ENCODE measurements at places on chromosomes 2 and 18. TPM values are rescaled to one million over a fixed set of nuclear protein-coding genes. Genes with fewer than 3 reads are reported as not detected.

GRCh38 chr18:3653851-3654441, 204.0 kb downstream of the TGIF1 start:
- DNase-seq = peak; percentile 56

DNA sequence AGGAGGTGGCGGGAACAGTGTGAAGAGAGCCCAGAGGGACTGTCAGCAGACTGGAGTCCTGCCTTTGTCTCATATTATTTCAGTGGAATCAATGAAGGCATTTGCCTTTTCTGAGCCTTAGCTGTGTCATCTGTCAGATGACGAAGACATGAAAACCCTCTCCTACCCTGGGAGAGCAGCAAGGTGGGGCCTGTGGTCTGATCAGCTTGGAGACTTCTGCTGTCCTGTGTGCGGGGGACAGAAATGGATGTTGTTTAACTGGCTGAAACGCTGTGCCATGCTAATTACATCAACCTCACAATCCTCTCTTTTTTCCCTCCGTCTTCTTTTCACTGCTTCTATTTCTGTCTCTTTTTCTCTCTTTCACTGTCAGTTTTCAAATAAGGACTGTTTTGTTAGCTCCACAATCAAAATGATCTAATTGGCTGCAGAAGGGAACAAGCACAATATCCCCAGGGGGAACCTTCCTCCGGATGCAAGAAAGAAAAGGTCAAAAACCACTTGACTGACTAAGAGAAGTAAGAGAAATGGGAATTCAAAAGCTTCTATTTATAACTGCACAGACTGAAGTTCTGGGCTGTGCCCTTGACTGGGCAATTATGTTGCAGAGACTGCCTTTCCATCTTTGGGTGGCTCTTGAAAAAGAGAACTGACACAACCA, 340.1 kb downstream of the CLIP4 start:
- no peak for DNase-seq

- no peak for DNase-seq
Measured at GRCh38 chr2:101587251-101587650, 110.3 kb upstream of the MAP4K4 start.

DNA sequence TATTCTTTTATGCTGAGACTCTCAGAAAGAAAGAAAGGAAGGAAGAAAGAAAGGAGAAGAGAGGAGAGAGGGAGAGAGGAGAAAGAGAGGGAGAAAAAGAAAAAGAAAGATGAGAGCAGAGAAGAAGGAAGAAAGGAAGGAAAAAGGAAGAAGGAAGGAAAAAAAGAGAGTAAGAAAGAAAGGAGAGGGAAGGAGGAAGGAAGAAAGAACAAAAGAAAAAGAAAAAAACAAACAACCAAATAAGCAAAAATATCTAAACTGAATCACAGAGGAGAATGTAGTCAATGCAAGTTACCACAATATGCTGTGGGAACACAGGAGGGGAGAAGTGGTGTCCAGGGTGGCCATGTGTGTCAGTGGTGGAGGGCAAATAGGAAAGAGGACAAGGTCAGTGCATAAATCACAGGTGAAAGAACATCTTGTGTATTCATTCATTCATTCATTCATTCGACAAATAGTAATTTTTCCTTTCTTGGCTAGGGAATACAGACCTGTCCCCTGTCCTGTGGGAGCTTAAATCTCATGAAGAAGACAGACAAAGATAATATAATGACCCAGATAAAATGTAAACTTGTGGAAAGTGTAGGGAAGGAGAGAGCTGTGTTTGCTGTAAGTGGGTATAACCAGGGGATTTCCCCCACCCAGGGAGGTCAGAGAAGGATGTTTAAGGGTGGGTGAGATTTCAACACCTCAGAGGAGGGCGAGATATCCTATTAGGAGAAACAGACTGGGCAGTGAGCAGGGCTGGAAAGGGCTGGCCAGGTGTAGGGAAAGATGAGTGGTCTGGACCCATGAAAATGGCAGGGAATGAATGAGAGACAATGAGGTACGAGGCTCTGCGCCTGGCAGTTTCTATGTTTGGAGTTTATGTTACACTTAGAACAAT, 50.7 kb downstream of the IL1R2 start:
- no peak for DNase-seq

- DNase-seq = no peak
Measured at GRCh38 chr2:230681171-230681545, 31.5 kb upstream of the CAB39 start.

DNA sequence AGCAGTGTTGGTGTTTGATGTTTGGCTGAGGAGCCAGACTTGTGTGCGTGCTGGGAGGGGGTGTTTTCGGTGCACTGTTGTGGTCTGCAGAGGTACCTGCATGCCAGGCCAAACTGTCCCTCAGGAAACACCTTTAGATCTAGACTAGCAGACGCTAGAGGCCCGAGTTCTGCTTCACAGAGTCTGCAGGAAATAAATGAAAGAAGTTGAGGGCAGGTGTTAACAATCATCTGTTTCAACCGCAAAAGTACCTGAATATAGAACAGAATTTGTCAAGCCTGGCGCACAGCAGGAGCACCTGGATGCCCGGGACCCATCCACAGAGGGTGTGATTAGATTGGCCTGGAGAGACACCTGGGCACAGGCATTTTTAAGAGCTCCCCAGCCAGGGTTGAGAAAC, 40.5 kb upstream of the REL start:
- no peak for DNase-seq

GRCh38 chr2:122539920-122540319, 784.5 kb downstream of the TSN start:
- no peak for DNase-seq

GRCh38 chr2:205802065-205802464, 119.8 kb downstream of the NRP2 start:
- DNase-seq = no peak

DNA sequence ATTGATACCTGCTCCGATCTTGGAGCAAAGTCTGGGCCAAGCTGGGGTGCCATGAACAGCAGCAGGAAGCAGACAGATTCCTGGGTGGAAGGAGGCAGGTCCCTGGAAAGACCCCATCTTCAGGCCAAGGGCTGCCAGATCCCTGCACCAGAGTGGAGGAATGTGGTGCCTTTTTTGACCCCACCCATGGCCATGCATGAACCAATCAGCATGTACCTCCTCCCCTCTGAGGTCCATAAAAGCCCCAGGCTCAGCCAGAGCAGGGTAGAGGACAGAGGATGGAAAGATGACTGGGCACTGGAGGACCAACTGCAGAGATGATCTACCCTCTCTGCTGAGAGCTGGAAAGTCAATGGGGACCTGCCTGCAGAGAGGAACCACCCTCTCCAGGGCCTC, 34.4 kb upstream of the ID2 start:
- no peak for DNase-seq

- no peak for DNase-seq
Measured at GRCh38 chr2:164954954-164955701, at the start of gene SLC38A11. Gene SLC38A11, minus strand, starts transcription at chr2:164955525. Its CDS starts 278 bp downstream, at chr2:164955247.

GRCh38 chr2:64422466-64422865, 31.5 kb upstream of the LGALSL start:
- no peak for DNase-seq

DNA sequence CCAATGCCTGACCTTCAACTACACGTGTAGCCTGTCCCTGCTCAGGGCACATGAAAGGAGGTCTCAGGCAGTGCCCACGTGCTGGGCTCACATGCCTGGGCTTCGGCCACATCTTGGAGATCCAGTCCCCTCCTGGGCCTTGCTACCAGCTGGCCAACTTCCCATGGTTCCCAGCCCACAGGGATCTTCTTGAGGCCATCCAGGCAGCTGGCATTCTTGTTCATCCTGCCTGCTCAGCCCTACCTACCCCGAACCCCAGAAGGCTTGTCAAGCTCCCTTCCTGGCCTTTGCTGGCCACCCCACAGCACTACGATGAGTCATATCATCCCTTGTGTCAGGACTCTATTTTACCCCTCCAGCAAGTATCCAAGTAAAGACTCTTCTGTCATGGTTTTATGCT, 97.1 kb downstream of the ZBTB7C start:
- DNase-seq = no peak

- no peak for DNase-seq
Measured at GRCh38 chr2:241136191-241136590, 13.1 kb downstream of the PASK start.

DNA sequence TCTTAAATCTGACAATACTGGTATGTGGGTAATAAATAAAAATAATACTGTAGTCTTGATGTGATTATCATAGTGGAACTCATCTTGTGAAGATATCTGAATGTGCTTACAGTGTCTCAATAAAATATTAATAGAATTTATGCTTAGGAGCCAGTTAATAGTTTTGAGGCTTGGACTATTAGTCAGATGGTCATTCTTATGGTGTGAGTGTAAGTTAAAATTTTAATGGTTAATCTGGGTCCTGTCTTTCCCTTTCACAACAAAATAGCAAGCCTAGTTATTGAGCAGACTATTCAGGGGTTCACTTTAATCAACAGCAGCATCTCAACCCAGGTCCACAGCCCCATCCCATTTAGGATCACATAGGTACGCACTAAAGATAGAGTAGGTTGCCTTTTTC, 138.9 kb downstream of the HAUS1 start:
- DNase-seq = no peak

- no peak for DNase-seq
Measured at GRCh38 chr18:5476961-5477800, 66.6 kb downstream of the EPB41L3 start.

- no peak for DNase-seq
Measured at GRCh38 chr18:3665204-3665603, 215.2 kb downstream of the TGIF1 start.

GRCh38 chr18:2625217-2625616, 30.3 kb upstream of the SMCHD1 start:
- DNase-seq = no peak

DNA sequence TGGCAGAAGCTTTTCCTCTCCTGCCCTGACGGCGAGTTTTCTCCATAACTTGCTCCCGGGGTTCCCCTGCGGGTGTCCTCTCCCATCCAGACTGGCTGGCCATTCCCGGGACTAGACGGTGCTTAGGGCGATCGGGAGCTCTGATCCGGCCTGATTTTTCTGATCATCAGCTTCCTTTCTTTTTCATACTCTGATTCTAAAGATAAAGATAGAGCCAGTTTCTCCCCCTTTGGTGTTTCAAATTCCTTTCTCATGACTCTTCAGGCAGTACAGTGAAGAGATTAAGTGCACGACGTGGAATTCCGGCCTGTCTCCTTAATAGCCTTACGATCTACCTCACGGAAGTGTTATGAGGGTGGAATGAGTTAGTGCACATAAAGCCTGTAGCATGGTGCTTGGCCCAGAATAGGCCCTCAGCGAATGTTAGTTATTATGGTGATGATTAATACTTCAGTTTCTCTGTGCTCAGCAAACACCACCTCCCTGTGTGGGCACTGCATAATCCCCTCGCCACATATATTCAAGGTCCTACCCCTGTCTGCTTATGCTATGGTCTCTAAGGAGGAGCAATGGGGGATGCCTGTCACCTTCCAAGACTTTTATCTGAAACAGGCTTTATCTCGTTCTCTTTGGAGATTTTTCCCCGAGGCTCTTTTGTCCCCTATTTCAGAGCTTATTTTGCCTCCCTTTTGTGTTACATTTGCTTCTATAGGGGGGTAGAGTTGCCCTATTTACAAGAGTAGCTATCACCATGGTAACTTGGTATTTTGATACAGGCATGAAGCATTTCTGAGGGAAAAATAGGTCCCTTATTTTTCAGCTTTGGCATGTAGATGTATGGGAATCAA, 254.8 kb downstream of the CDH2 start:
- peak; percentile 93 for DNase-seq

- DNase-seq = peak; percentile 62
Measured at GRCh38 chr18:36757081-36757480, 71.7 kb downstream of the TPGS2 start.

DNA sequence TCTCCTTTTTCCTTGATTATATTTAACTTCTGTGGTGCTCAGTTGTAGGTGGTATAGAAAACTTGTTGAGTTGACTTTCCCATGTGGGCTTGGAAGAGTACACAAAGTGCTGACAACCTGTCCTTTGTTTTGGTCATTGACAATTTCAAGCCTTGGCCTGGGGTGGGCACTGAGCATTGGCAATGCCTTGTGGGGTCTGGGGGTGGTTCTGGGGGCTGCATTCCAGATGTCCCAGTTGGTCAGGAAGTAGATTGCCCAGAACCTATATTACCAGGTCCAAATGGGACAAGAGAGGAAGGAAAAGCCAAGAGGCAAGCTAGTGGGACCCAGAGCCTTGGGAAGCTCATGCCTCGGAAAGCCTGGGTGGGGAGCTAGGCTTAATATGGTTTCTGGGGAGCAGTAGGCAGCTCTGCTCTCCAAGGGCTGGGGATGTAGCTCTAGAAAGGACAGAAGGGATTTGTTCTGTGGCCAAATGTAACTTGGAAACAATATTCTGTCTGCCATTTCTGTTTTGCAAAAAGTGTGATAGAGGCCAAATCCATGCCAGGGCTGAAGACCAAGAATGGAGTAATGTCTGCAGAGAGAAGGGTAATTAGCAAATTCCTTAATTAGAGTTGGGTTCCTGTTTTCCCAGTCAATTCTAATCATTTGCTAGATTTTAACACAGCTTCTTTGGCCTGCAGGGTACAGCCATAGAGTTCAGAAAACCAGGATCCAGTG, 87.4 kb downstream of the SLC4A3 start:
- no peak for DNase-seq

- no peak for DNase-seq
Measured at GRCh38 chr2:231614559-231615057, 21.9 kb downstream of the TEX44 start.

- DNase-seq = no peak
Measured at GRCh38 chr2:160034396-160034795, 28.0 kb downstream of the PLA2R1 start.

- no peak for DNase-seq
Measured at GRCh38 chr18:77851802-77852201, 602.2 kb downstream of the GALR1 start.

- no peak for DNase-seq
Measured at GRCh38 chr2:61419570-61419969, 51.3 kb downstream of the USP34 start.

RAD51AP2 gene
- 0.17 TPM for total RNA-seq

DIPK1C gene
- total RNA-seq = 0.02 TPM

SERPINE2 gene
- total RNA-seq = 266 TPM

SRD5A2 gene
- not detected for total RNA-seq

PLEKHH2 gene
- total RNA-seq = 0.98 TPM

ERICH2 gene
- total RNA-seq = 0.53 TPM

CAPG gene
- 659 TPM for total RNA-seq

EVX2 gene
- total RNA-seq = not detected

TBC1D8 gene
- 4.9 TPM for total RNA-seq

DYSF gene
- total RNA-seq = 13.6 TPM

LAMA1 gene
- 7.2 TPM for total RNA-seq

DSG4 gene
- total RNA-seq = not detected

NETO1 gene
- total RNA-seq = 19.6 TPM

TUBA4B gene
- not detected for total RNA-seq

Measured in A172 (cell line).